ENCODE measurements at places on chromosomes 1 and 21.

DNA sequence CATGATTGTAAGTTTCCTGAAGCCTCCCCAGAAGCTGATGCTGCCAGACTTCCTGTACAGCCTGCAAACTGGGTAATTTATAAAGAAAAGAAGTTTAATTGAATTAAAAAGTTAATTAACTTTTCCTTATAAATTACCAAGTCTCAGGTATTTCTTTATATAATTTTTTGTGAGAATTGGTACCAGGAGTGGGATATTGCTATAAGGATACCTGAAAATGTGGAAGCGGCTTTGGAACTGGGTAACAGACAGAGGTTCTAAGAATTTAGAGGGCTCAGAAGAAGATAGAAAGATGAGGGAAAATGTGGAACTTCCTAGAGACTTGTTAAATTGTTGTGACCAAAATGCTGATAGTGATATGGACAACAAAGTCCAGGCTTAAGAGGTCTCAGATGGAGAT, 163.1 kb downstream of the PTPRU start:
- DNase-seq, result no peak

- DNase-seq, result no peak
These were observed 21.8 kb upstream of the DYNLT5 start for GRCh38 chr1:66730462-66730861.

GRCh38 chr1:228827019-228827418, 91.7 kb downstream of the RHOU start:
- DNase-seq, result no peak

DNA sequence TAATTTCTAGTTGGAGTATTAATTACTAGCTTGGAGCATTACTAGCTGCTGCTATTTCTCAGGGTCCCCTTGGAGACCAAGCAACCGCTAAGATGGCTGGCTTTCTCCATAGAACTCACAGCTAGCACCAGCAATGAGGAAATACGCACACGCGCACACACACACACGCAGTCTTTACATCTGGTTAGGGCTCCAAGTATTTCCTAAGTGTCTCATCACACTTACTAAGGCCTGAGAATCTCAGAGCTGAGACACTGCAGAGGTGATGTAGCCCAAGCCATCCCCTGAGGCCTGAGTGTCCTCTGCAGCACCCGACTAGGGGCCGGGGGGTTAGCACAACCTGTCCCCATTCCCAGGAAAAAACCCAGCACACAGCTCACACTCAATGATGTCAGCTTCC, 42.5 kb downstream of the ITPKB start:
- no peak for DNase-seq

GRCh38 chr1:181483285-181484195, at the start of gene CACNA1E:
CACNA1E (plus strand) TSS chr1:181483517; CDS start chr1:181483745, 228 bp downstream.
- DNase-seq, result no peak

- DNase-seq, result no peak
These were observed 14.3 kb downstream of the TRIM11 start for GRCh38 chr1:228392111-228392936.

DNA sequence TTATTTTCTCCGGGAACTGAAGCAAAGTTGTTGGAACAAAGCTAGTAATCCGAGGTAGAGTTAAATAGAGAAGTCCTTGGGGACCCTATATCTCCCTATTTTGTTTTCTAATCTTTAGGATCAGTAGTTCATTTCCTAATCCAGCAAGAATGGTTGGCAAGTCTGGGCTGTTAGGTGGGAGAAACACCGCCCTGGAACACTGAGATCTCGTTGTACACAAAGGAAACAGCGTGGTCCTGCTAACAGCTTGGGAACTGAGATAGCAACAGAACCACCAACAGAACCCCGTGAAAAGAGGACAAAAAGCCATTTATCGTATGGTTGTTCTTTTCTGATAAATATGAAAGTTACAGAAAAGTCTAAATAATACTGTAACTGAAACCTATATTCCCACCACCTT, 121.9 kb upstream of the CDC42BPA start:
- DNase-seq, result no peak

- DNase-seq, result no peak
These were observed 367.7 kb downstream of the PRDM2 start for GRCh38 chr1:14067711-14068110.

DNA sequence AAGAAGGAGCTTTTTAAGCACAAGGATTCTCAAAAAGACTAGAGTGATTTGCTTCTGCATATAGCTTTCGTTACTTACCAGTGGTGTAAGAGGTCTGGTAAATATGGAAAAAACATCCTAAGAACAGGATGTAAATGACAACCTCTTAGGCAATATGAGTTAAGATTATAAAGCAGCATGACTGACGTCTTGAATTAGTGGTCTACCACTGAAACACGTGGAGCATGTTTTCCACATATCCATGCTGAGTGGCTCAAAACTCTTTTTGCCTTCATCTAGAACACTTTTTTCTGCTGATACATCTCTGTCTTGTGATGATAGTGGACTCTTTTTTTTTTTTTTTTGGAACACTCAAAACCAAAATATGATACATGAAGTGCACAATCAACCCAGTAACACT, 44.6 kb downstream of the RCAN1 start:
- DNase-seq, result no peak

GRCh38 chr1:222375701-222376100, 172.2 kb downstream of the HHIPL2 start:
- DNase-seq, result no peak

DNA sequence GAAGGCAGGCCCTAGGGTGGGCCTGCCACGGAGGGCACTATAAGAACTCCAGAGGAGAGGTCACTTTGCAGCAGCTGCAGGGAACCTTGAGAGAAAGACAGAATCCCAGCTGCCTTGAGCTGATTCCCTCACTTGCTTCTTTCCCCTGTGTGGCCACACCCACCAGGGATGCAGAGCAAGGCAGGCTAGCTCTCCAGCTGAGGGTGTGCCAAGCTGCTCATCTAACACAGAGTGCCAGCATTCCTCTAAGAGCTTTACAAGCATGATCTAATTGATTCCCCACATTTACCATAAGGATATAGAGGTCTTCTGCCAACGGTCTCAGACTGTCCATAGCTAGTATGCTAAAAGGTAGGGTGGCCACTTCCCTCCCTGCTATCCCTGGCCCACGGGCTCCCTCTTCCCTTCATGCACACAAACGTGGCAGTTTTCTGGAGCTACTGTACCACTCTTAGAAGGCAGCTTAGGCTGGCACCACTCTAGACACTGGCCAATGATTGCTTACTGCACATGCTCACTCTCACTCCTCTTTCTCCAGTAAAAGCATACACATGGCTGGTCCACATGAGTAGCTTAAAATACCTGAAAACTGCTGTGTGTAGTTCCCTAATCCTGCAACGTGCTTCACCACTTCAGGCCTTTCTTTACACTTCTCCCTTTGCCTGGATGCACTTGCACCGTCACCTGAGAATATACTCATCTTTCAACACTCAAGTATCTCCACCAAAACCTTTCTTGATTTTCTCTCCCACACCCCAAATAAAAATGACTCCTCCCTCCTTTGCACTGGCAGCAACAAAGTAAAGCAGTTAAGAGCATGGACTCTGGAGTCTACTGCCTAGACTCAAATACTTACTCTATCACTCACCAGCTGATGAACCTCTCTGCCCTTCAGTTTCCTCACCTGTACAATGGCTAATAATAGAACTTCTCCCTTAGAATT, 57.7 kb downstream of the DMAP1 start:
- no peak for DNase-seq

DNA sequence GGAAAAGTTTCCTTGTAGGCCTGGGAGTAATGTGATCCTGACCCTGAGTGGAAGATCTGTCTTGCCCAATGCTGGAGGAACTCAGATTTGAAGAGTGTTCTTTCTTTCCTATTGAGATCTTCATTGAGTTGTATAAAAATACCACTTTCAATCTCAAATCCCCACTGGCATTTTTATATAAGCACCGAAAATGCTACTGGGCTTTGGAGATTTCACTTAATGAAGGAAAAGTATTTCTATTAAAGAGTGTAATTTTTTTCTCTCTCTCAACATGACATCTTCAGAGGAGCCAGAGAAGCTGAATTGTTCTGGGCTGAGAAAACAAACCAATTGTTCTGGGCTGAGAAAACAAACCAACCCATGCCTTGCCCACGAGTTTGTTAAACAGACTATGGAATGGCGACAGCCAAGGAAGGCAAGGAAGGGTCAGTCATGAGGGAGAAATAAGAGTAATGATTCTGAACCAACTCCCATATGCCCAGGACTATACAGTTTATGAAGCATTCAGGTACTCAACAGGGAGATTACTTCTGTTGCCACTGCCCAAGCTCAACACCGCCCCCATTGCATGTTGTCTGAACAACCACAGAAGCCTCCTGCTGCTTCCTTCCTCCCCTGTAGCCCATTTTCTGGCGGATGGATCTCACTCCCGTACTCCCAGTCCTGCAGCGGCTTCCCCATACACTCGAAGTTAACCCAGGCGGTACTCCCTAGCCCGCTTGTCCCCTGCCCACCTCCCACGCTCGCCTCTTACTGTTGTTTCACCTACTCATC, 103.2 kb downstream of the BEND5 start:
- no peak for DNase-seq

DNA sequence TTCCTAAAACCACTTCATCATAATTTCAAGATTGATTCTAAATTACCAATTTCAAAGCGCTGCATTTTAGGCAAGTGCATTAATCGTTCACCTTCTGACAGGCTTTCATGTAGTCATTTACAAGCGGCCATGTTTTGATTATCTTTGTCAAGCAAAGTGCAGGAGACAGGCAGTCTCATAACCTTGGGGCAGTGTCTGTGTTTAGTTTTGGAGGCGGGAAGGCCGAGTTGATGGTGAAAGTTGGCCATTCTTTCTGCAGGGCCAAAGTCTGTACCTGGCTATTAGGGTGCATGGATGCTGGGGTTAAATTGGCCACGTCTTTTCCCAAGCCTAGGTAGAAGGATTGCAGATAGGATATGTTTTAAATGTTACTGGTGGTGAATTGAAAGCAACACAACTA, 2.9 kb downstream of the AGPAT3 start:
- DNase-seq, result no peak

GRCh38 chr1:203557390-203557789, 63.4 kb downstream of the OPTC start:
- no peak for DNase-seq

DNA sequence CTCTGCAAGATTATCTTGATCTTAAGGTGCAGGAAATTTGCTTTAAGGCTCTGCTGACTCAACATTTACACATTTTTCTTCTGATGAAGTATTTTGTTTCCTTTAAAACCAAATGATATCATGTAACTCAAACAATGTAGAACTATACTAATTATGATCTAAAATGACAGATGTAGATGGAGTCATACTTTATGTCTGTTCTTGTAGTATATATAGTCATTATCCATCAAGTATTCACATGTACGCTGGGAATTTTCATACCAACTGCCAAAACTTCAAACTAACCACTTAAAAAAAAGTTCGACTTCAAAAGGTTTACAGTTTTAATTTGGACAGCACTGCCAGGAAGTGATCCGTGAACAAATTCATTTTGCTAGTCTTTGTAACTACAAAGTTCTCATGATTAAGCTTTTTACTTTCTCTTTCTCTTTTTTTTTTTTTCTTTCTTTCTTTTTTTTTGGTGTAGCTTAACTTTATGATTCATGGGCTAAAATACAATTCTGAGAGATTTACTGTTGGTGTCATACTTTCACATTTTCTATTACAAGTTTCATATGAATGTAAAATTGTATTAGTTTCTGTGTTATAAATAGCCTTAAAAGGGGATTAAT, 509.0 kb upstream of the CXADR start:
- DNase-seq, result no peak

DNA sequence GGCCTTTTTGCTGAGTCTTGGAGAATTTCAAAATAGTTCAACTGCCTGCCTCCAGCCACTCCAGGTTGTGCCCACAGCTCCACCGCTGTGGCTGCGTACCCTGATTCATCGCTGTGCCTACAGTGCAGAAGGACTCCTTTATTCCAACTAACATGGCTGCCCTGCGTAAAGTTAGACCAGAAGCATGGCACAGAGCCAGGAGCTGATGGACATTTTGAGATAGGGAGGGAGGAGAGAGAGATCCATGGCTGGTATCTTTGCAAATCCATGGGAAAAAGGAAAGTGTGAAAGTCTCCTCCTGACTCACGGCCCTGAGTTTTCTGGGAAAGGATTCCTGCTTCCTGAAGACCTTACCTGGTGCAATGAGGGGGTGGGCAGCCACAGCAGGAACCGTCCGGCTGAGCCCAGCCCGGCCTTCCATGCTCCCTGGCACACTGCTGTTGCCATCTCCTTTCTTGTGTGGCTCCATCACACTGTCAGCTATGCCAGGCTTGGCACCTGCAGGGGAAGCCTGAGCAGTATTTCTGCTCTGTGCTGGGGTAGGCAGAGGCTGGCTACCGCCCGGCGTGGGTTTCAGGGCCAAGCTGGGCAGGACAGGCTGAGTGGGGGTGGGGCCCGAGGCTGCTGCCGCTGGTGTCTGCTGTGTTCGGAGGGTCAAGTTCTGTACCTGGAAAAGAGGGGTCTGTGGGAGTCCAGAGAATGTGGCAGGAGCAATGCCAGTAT, 46.0 kb upstream of the A3GALT2 start:
- DNase-seq, result no peak

DNA sequence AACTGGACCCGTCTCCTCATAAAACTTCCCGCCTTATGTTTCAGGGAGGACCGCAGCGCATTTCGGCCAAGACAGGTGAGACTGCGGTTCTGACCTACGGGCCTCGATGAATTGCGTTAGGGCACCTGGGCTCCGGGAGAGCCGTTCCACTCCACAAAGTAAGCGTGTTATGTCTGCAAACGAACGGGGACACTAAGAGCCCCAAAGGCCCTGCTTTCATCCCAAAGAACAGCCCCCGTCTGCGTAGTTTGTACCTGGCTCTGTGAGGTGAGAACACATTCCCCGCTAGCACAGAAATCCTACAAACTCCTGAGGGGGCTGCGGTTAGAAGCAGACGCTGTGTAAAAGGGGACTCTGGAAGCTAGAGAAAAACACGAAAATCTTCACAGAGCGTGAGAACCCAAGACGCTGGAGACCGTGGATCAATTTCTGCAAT, 41.6 kb upstream of the PPIAL4F start:
- DNase-seq, result no peak

- no peak for DNase-seq
These were observed 8.1 kb upstream of the F3 start for GRCh38 chr1:94549706-94550105.

DNA sequence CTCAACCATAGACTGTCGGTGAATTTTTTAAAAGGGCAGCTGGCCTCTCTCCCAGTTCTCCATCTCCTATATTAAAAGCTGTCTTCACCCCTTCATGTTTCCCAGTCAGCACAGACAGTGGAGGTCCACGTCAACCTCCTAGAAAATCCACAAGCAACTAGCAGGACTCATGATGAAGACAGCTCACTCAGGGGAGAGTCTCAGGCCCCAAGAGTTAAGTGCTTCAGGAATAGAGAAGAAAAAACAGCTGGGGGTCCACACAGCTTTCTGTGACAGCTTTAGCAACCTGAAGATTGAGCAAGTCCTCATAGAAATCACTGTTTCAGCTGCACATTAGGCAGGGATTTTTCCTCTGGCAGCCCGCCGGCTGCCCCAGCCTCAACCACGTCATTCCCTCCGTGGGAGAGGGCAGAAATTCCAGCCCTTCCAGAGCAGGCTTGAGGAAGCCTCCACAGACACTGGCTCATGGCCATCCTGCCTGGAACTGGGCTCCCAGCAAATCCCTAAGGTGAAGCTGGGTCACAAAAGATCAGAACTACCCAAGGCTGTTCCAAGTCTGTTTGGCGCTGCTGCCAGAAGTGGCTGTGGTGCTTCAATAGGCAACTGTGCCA, 15.2 kb downstream of the GPR161 start:
- no peak for DNase-seq

- peak; percentile 10 for DNase-seq
These were observed 265.9 kb upstream of the C1orf105 start for GRCh38 chr1:172154551-172154950.

- DNase-seq, result no peak
These were observed 113.9 kb downstream of the GLIS1 start for GRCh38 chr1:53625049-53625448.

- peak; percentile 41 for DNase-seq
These were observed 36.6 kb downstream of the RABIF start for GRCh38 chr1:202852163-202852904.

- peak; percentile 82 for DNase-seq
These were observed 24.8 kb downstream of the S100A6 start for GRCh38 chr1:153510984-153511410.
